B cell (primary cell): ENCODE measurements at places on chromosomes 3 and 15. TPM values are rescaled to one million over a fixed set of nuclear protein-coding genes. Genes with fewer than 3 reads are reported as not detected.

DNA sequence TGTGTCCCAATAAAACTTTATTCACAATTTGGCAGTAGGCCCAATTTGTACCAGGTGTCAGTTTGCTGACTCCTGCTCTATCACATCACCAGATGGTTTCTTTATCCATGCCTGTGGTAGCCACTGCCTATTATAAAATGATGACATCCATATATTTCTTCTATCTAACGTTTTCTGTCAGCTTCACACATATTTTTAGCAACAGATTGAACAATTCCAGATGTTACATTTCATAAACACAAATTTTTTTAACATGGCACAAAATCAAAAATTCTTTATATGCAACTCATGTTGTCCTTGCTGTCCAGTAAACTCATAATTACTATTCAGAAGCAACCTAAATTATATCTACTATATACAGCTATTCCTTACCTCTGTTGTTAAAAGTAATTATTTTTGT lies 1371.6 kb downstream of the NSUN3 start:
- no peak overlapping the region for H3K27ac ChIP-seq
- no peak overlapping the region for H3K4me3 ChIP-seq
- DNase-seq: no peak
- H3K36me3 ChIP-seq: no peaks in the 10 kb centered on the region

Gene GHRL
- 2.8 TPM in 2 replicates for total RNA-seq

DNA sequence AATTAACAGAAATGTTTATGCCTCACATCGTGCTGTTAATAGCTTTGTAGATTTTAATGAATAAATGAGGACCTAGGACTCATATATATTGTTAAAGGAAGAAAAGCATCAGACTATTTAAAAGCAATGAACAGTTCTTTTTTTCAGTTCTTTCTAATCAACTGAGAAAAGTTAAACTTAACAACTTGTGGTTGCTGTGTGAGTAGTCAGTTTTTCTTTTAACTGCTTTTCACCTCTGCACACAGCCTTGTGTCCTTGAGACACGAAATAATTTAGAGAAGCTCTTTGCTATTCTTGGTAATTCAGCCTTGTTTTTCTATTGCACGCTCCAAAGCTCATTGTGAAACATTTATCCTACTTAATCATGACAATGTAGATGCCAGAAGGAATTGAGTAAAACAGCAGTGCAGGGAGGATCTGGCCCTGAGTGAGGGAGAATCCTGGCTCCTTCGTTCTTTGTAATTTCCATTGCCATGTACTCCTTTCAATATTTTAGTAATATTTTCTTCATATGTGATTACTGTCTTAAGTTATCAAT lies 499.0 kb downstream of the PYDC2 start:
- H3K4me3 ChIP-seq: no peak overlapping the region
- no peak for DNase-seq
- no peaks in the 10 kb centered on the region for H3K27me3 ChIP-seq
- no peaks in the 10 kb centered on the region for H3K36me3 ChIP-seq
- H3K4me1 ChIP-seq: no peaks in the 10 kb centered on the region

Gene CSNK1G1
- total RNA-seq: 39.0 and 40.3 TPM in 2 replicates

Gene LRRC49
- 0.49 and 1.4 TPM in 2 replicates for total RNA-seq

DNA sequence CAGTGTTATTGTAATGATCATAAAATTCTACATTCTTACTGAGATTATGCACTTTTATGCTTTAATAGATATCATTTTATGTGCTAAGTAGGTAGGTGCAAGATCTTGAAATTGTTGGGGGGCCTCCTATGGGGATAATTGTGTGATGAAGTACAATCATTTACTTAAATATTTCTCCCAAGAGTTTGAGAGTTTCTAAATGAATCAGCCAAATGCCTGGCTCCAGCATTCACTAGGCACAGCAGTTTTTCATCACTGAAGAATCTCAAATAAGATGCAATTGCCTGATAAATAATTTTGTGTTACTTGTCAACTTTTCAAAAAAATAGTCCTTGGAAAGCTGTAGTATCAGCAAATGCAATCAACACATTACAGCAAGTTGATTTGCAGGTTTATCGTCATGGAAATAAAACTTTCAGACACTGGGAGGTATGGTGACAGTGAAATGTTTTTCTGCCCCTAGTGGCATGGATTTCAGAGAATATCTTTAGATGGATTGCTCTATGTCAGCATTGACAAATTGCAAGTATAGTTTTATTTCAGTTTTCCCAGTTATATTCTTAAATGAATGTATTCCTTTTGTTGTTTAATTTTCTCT lies 167.1 kb downstream of the NEK11 start:
- no peak overlapping the region for H3K4me3 ChIP-seq
- H3K27ac ChIP-seq: no peak overlapping the region

GRCh38 chr15:68106656-68107055 lies 52.5 kb downstream of the PIAS1 start:
- H3K36me3 ChIP-seq: peaks cover 9% of the 10 kb centered on the region
- DNase-seq: no peak
- H3K4me1 ChIP-seq: no peaks in the 10 kb centered on the region
- H3K27me3 ChIP-seq: no peaks in the 10 kb centered on the region
- no peak overlapping the region for H3K4me3 ChIP-seq

DNA sequence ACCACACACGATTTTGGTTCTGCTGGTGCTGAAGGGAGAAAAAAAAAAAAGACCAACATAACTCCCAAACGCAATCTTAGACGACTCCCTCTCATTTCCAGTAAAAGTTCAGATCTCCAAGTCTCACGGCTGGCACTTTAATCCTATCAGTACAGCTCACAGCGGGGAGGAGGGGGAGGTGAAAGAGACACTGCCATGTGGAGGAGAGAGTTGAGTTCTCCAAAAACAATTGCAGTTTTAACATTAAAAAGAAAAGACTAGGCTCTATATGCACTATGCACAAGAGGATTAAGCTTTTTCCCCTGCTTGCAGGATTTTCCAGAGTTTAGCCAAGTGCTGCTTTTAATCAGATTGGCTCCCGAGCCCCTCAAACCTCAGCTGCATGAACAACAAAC lies 16.8 kb downstream of the BMF start:
- H3K27ac ChIP-seq: peak overlapping the region; percentile 100
- H3K4me1 ChIP-seq: peaks cover 67% of the 10 kb centered on the region
- no peaks in the 10 kb centered on the region for H3K27me3 ChIP-seq

- no peak overlapping the region for H3K4me3 ChIP-seq
- no peak for DNase-seq
- no peaks in the 10 kb centered on the region for H3K36me3 ChIP-seq
- H3K4me1 ChIP-seq: no peaks in the 10 kb centered on the region
Observed at GRCh38 chr3:56357266-56357665, 111.0 kb downstream of the ERC2 start.

Gene CLDN16
- total RNA-seq: not detected in 2 replicates

- H3K36me3 ChIP-seq: no peaks in the 10 kb centered on the region
- no peaks in the 10 kb centered on the region for H3K27me3 ChIP-seq
- DNase-seq: no peak
- H3K4me3 ChIP-seq: no peak overlapping the region
- H3K4me1 ChIP-seq: no peaks in the 10 kb centered on the region
Observed at GRCh38 chr3:97438131-97438530, 326.4 kb upstream of the ARL6 start.

GRCh38 chr3:72196377-72196929 lies 411.5 kb upstream of the PROK2 start:
- DNase-seq: no peak
- no peaks in the 10 kb centered on the region for H3K36me3 ChIP-seq
- H3K27me3 ChIP-seq: peaks cover 8% of the 10 kb centered on the region
- H3K27ac ChIP-seq: no peak overlapping the region
- H3K4me1 ChIP-seq: no peaks in the 10 kb centered on the region

GRCh38 chr3:40663280-40663679 lies 138.5 kb downstream of the ZNF621 start:
- no peak for DNase-seq
- H3K4me1 ChIP-seq: peaks cover 2% of the 10 kb centered on the region
- no peak overlapping the region for H3K4me3 ChIP-seq
- H3K27me3 ChIP-seq: no peaks in the 10 kb centered on the region
- no peak overlapping the region for H3K27ac ChIP-seq
- H3K36me3 ChIP-seq: no peaks in the 10 kb centered on the region

Gene CCDC39
- not detected in 2 replicates for total RNA-seq

DNA sequence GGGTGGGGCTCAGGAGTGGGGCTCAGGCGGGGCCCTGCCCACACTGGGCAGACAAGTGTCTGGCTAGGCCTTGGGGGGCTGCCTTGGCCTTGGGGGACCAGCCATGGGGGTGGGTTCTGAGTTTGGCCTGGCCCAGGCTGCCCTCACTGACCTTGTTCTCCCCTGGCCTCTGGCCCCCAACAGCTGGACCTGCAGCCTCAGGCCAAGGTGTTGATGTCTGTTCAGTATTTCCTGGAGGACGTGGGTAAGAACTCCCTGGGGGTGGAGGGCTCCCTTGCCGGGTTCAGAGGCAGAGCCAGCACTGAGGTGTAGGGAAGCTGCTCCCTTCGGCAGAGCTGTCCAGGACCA lies 20.0 kb downstream of the PRKCD start:
- DNase-seq: no peak
- H3K27me3 ChIP-seq: no peaks in the 10 kb centered on the region
- H3K4me3 ChIP-seq: no peak overlapping the region
- peak overlapping the region; percentile 32 for H3K27ac ChIP-seq

GRCh38 chr3:184040010-184040409 lies 8.5 kb downstream of the HTR3D start:
- H3K36me3 ChIP-seq: no peaks in the 10 kb centered on the region
- H3K27me3 ChIP-seq: no peaks in the 10 kb centered on the region
- no peak overlapping the region for H3K4me3 ChIP-seq
- H3K4me1 ChIP-seq: no peaks in the 10 kb centered on the region
- H3K27ac ChIP-seq: no peak overlapping the region

DNA sequence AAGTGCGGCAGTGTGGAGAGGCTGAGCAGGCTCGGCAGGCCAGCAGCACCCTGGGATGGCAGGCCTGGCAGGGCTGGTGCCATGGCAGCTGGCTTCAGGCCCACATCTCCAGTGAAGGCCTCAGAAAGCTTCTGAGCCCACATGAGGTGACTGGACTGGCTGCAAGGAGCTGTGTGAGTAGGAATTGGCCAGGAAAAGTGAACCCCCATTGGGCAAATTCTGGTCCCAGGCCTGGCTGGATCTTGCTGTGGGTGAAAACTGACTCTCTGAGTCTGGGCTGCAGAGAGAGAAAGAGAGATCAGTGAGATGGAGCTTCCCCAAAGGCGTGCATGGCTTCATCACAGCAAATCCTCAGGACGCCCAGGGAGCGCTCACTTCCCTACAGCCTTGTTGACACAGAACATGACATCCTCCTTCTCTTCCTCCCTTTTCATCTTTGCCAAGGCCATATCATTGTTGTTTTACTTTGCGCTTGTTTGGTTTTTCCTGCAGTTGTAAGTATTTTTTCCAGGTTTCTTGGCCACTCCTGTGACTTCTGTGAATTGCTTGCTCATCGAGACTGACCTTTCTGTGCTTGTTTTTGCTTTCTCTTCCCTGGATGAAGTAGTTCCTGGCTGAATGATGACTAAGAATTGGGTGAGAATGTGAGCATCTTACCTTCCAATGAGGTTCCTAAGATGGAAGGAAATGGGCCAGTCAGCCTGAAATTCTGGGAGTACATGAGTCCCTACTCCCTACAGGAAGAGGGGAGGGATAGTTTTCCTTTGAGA lies 299.1 kb downstream of the TLE3 start:
- no peak overlapping the region for H3K4me3 ChIP-seq
- no peak for DNase-seq
- H3K4me1 ChIP-seq: no peaks in the 10 kb centered on the region
- no peak overlapping the region for H3K27ac ChIP-seq
- H3K36me3 ChIP-seq: no peaks in the 10 kb centered on the region

DNA sequence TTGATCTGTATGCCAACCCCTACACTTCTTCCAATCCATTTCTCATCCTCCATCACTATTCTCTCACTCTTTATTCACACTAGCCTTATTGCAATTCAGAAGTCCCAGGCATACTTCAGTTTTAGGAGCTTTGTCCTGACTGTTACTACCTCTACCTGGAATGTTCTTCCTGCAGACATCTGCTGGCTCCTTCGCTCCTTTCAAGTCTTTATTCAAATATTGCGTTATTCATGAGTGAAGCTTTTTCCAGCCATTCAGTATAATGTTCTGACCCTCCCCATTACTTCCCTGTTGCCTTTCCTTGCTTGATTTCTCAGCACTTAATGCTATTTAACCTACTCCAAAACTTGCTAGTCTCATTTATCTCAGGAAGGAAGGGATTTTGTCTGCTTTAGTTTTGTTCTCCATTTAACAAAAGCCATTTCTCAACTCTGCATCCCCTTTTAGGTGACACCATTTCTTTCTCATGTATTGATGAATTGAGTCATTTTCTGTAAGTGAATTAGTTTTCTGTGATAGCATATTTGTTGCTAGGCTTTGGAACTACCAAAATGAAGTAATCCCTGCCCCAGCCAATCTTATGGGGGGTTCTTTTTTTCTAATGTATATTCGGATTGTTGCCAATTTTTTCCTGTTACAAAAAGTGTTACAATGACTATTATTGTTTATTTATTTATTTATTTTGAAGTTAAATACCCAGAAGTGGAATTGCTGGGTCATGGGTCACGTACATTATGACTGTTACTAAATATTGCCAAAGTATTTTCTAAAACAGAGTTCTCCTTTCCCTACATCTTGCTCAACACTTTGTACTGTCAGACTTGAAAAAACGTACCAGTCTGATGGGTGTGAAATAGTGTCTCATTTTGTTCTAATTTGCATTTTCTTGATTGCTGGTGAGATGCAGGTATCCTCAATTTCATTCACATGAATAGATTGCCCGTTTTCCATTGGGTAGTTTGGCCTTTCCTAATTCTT lies 9.4 kb downstream of the ATP11B start:
- peaks cover 10% of the 10 kb centered on the region for H3K4me1 ChIP-seq
- no peaks in the 10 kb centered on the region for H3K36me3 ChIP-seq
- DNase-seq: no peak
- no peaks in the 10 kb centered on the region for H3K27me3 ChIP-seq
- H3K27ac ChIP-seq: no peak overlapping the region

DNA sequence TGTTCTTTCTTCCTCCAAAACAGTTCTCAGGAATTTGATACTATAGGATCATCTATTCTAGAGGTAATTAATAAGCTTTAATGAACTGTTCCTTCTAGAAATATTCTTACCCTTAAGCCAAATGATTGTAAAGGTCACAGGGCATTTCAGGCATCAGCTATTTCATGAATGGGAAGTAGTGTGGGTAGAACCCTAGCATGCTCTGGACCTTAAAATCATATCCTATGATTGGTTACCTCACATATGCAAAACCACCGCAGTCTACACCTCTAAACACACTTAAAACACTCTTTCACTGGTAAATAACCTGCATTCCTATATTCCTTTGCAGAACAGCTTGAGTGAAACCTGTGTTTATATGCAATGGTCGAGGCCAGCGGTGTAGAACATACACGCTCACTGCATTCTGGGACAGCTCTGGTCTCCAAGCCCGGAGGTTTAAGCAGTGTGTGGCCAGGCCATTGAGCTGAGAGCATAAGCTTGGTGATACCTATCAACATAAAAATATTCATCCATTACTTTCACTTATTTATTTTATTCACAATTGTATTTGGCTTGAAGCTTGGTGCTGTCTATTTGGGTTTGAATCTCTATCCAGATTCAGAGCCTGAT lies 87.7 kb upstream of the RASGRP1 start:
- DNase-seq: peak; percentile 36
- H3K27ac ChIP-seq: peak overlapping the region; percentile 83
- H3K4me1 ChIP-seq: peaks cover 42% of the 10 kb centered on the region
- no peaks in the 10 kb centered on the region for H3K27me3 ChIP-seq

Gene GPR171
- total RNA-seq: 1.1 and 1.6 TPM in 2 replicates
